Astrocyte (in vitro differentiated cells and primary cell): ENCODE measurements at places on chromosomes 16 and 17.
A peak's percentile ranks its signal among the peaks of the same experiment; 100 is the strongest.

- peaks cover 16% of the 10 kb centered on the region for H3K4me1 ChIP-seq
- no peak overlapping the region for H3K4me3 ChIP-seq
- H3K36me3 ChIP-seq = peaks cover 21% of the 10 kb centered on the region
- H3K27ac ChIP-seq = no peak overlapping the region
Observed at GRCh38 chr16:84607694-84608093, 10.2 kb downstream of the COTL1 start.

- H3K36me3 ChIP-seq = peaks cover 8% of the 10 kb centered on the region
- peaks cover 14% of the 10 kb centered on the region for H3K4me1 ChIP-seq
- DNase-seq = no peak
- H3K27ac ChIP-seq = no peak overlapping the region
- H3K4me3 ChIP-seq = no peak overlapping the region
Observed at GRCh38 chr17:63838631-63839171, 3.8 kb downstream of the SMARCD2 start.

DNA sequence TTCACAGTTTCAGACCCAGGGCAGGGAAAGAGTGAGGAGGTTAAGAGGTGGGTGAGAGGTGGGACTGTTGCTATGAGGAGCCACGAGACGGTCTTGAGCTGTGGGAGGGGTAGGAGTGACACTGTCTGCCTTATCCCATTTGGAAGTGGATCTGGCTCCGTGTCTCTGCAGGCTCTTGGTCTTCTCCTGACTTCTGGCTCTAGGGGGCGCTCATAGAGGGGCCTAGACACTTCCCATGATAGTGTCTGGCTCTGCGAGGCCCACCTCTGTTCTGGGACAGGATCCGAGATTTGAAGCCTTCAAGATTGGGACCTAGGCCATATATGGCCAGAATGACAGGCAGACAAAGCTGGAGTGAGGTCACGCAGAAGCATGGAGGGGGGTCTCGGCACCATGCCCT, 204.5 kb downstream of the GSG1L start:
- no peak overlapping the region for H3K4me3 ChIP-seq
- H3K27ac ChIP-seq = no peak overlapping the region
- no peaks in the 10 kb centered on the region for H3K36me3 ChIP-seq
- DNase-seq = no peak

- no peaks in the 10 kb centered on the region for H3K4me1 ChIP-seq
- no peak overlapping the region for H3K4me3 ChIP-seq
- DNase-seq = no peak
- H3K36me3 ChIP-seq = no peaks in the 10 kb centered on the region
- no peaks in the 10 kb centered on the region for H3K27me3 ChIP-seq
Observed at GRCh38 chr16:15726715-15727114, 76.7 kb downstream of the NDE1 start.

- H3K27ac ChIP-seq = peak overlapping the region; percentile 25
- peak; percentile 74 for DNase-seq
- H3K36me3 ChIP-seq = peaks cover 10% of the 10 kb centered on the region
- H3K4me3 ChIP-seq = no peak overlapping the region
Observed at GRCh38 chr16:58011652-58012051, 10.4 kb downstream of the USB1 start.

DNA sequence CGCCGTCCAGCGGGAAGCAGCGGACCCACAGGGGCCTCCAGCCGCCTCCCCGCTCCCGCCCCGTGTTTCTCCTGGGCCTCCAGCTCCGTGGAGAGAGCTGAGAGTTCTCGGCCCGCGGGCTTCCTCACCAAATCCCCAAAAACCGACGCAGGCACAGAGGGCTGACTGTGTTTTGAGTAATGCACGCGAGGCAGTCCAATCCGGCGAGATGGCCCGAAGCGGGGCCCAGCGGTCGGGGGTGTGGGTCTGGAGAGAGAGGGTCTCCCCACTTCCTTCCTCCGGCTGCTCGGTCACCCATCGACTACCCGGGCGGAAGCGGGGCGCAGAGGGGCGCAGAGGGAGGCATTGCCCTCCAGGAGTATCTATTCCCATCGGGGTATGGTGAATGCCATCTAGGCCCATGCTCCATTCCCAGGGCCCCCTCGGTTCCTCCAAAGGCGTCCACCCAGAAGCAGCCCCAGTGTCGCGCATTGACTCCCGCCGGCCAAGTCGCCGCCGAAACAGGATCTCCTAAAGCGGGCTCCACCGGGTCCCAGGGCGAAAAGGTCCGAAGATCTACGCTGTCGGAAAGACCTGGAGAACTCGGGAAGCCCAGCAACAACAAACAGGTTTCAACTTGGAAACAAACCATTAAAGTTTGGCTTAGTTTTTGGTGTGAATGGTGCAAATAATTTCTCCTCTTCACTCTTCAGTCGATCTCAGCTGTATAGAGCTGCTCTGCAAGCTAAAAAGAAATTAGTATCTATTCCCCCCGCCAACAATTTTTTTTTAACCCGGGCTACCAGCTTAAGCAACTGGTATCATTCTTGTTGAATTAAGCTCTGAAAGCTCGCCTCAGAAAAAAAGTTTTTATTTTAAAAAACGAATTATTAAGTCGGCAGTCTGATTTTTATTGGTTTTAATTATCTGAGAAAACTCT, 19.2 kb upstream of the HOXB13 start:
- no peaks in the 10 kb centered on the region for H3K36me3 ChIP-seq
- H3K27me3 ChIP-seq = peaks cover 96% of the 10 kb centered on the region
- no peak for DNase-seq
- H3K27ac ChIP-seq = no peak overlapping the region
- H3K4me1 ChIP-seq = no peaks in the 10 kb centered on the region
- H3K4me3 ChIP-seq = no peak overlapping the region

DNA sequence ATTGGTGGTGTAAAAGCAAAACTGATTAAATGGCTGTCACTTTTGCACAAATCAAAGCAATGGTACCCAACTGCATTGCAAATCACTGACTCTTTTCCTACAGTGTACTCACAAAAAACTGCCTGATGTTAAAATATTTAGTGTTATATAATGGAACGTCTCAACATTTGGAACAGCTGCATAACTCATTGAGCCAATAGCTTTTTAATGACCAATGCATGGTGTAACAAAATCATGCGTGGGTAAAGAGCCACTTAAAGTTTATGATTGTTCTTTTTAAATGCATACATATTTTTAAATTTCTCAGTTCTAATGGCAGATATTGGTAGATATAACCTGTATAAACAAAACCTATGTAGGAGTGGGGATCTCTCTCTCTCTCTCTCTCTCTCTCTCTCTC, 204.0 kb upstream of the MPHOSPH6 start:
- no peak overlapping the region for H3K27ac ChIP-seq
- no peak for DNase-seq
- no peaks in the 10 kb centered on the region for H3K4me1 ChIP-seq
- H3K36me3 ChIP-seq = no peaks in the 10 kb centered on the region
- no peak overlapping the region for H3K4me3 ChIP-seq

DNA sequence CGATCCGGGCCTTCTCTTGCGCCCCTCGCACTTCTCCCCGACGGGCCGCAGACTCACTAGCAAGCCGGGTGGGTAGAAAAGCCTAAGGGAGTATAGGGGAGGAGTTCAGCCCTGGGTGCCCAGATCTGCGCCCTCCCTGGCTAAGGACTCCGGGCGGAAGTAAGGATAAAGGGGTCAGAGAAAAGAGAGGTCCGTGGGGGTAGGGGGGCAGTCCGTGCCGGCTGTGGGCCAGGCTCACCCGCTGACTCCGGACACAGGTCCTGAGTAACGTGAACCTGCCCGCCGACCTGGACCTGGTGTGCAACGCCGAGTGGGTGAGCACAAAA, 1.8 kb downstream of the NAGS start:
- no peaks in the 10 kb centered on the region for H3K36me3 ChIP-seq
- H3K4me3 ChIP-seq = peak overlapping the region; percentile 46
- H3K27me3 ChIP-seq = peaks cover 19% of the 10 kb centered on the region
- H3K4me1 ChIP-seq = peaks cover 34% of the 10 kb centered on the region
- DNase-seq = no peak

- H3K36me3 ChIP-seq = peaks cover 6% of the 10 kb centered on the region
- H3K4me3 ChIP-seq = no peak overlapping the region
- H3K27me3 ChIP-seq = no peaks in the 10 kb centered on the region
Observed at GRCh38 chr17:78180508-78180907, 6.3 kb downstream of the TK1 start.

- no peaks in the 10 kb centered on the region for H3K4me1 ChIP-seq
- no peak overlapping the region for H3K27ac ChIP-seq
- no peak overlapping the region for H3K4me3 ChIP-seq
Observed at GRCh38 chr17:163514-164098, 17.8 kb downstream of the DOC2B start.

GRCh38 chr17:49213399-49213798, 2.9 kb downstream of the ABI3 start:
- H3K27ac ChIP-seq = no peak overlapping the region
- no peaks in the 10 kb centered on the region for H3K36me3 ChIP-seq
- H3K27me3 ChIP-seq = no peaks in the 10 kb centered on the region
- DNase-seq = no peak
- H3K4me3 ChIP-seq = no peak overlapping the region

GRCh38 chr16:23679274-23679985, 741 bp downstream of the PLK1 start:
- peaks cover 15% of the 10 kb centered on the region for H3K36me3 ChIP-seq
- peaks cover 23% of the 10 kb centered on the region for H3K4me1 ChIP-seq
- H3K27me3 ChIP-seq = no peaks in the 10 kb centered on the region
- DNase-seq = peak; percentile 53

DNA sequence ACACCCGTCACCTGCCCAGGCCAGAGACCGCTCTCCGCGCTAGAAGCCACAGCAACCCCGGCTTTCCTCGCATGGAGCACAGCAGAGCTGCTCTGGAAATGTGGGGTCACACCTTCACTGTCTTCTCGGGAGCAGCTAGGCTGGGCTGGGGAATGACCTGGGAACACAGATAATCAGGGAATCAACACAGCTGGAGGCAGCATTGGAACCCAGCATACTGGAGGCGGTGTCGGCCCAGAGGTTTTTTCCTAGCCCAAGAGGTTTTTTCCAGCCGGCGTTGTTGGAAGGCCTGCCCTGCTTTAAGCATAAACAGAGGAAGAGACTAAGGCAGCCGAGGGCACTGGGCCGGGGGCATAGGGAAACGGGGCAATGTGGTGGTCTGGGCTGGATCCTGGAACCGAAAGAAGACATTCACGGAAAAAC, 791 bp upstream of the PLD6 start:
- H3K27me3 ChIP-seq = no peaks in the 10 kb centered on the region
- DNase-seq = no peak
- no peaks in the 10 kb centered on the region for H3K36me3 ChIP-seq
- H3K4me1 ChIP-seq = peaks cover 22% of the 10 kb centered on the region
- no peak overlapping the region for H3K4me3 ChIP-seq

- no peak for DNase-seq
- H3K4me1 ChIP-seq = no peaks in the 10 kb centered on the region
Observed at GRCh38 chr16:63146251-63146650, 1110.0 kb upstream of the CDH8 start.

DNA sequence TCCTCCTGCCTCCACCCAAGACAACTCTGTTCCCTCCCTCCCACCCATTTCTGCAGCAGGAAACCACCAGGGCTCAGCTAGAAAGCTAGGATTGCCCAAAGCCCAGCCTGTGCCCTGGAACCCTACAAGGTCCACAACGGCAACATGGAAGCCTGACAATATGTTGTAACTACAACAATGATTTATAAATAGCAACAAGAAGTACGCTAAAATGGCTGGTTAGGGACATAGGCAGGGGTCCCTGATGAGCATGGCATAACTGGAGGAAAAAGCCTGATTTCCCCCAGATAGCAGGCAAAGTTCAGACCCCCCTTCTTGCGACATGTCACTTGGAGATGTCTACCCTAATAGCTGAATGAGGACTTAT, 6.6 kb downstream of the ST3GAL2 start:
- H3K4me3 ChIP-seq = no peak overlapping the region
- no peaks in the 10 kb centered on the region for H3K36me3 ChIP-seq
- DNase-seq = no peak
- H3K4me1 ChIP-seq = peaks cover 66% of the 10 kb centered on the region

- H3K27me3 ChIP-seq = peaks cover 2% of the 10 kb centered on the region
- H3K4me1 ChIP-seq = peaks cover 23% of the 10 kb centered on the region
- no peaks in the 10 kb centered on the region for H3K36me3 ChIP-seq
- peak overlapping the region; percentile 62 for H3K27ac ChIP-seq
- DNase-seq = peak; percentile 82
Observed at GRCh38 chr17:80504686-80505413, 28.4 kb upstream of the NPTX1 start.

GRCh38 chr17:57632294-57632693, 112.8 kb downstream of the CCDC182 start:
- no peaks in the 10 kb centered on the region for H3K27me3 ChIP-seq
- peaks cover 9% of the 10 kb centered on the region for H3K4me1 ChIP-seq
- DNase-seq = no peak
- H3K27ac ChIP-seq = no peak overlapping the region
- no peak overlapping the region for H3K4me3 ChIP-seq

DNA sequence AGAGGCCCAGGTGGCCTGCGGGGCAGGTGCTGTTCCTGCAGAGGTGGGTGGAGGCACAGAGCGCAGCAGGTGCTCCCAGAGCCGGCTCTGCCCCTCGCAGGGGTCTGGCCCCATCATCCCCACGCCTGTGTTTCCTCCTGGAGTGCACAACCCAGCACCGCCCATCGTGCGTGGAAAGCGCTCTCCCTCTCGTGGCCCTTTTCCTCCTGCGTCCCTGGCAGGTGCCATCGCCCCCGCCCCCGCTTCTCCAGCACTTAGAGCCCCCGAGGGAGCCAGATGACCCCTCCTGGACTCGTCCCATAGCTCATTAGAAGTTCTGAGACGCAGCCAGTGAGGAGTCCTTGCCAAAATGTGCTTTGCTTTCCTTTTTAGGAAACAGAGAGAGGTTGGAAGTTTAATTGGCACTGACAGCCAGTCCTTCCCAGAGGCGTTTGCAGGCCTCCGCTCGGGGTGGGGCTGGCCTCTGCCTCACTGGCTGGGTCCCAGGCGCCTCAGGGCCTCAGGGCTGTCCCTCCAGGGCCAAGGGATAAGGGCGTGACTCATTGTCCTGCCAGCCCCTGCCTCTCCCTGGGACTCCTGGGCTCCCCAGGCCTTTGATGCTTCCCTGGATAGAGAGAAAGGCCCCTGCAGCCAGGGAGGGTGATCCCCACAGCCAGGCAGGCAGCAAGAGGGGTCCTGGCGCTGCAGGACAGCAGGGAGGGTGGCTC, 32.2 kb upstream of the CHMP6 start:
- peaks cover 9% of the 10 kb centered on the region for H3K4me1 ChIP-seq
- H3K4me3 ChIP-seq = no peak overlapping the region
- H3K27me3 ChIP-seq = no peaks in the 10 kb centered on the region
- no peaks in the 10 kb centered on the region for H3K36me3 ChIP-seq
- peak; percentile 79 for DNase-seq

DNA sequence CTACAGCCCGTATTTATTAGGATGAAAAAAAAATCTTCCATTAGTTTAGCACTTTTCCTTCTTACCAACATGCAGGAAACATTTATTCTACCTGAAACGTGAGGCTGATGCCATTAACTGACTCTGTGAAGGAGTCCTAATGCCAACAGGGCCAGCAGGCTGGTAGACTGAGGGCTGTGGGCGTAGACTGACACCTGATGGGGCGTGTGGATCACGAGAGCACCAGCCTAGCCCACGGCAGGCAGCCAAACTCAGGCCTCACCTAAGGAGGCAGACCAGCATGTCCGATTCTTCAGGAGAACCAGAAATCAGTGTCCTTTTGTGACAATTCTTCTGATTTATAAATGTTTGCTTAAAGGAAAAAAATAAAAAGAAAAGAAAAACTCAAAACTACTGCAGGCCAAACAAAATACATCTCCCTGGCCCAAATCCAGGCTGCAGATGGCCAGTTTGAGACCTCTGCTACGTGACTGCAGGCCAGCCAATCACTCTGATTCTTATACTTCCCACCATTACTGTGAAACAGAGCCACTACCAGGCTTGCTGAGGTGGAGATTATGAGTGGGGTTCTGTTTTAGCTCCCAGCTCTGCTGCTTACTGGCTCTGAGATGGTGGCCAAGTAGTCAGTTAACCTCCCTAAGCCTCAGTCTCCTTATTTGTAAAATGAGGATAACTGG, 66.5 kb downstream of the GNAO1 start:
- H3K36me3 ChIP-seq = no peaks in the 10 kb centered on the region
- H3K4me3 ChIP-seq = no peak overlapping the region
- H3K27me3 ChIP-seq = no peaks in the 10 kb centered on the region
- DNase-seq = no peak
